ENCODE measurements at places on chromosomes 12 and 14.

DNA sequence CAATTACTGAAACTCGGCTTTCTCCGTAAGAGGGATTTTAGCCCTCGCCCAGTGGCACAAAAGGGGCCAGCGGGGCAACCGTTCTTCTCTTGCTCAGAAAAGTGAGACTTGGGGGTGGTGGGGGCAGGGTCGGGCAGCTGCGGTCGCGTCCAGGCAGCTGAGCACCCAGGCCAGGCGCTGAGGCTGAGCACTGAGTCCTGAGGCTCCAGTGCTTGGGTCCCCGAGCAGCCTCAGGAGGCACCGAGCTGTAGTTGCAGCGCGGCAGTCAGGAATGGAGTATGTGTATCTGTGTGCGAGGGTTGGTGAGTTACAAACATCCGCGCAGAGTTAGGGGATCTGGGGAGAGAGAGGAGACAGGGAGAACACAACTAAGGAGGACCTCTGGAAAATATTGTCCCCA, 4.1 kb upstream of the HOXC6 start:
- no peak for DNase-seq

- no peak for DNase-seq
Observed at GRCh38 chr12:44519931-44520330, 356.2 kb downstream of the NELL2 start.

- no peak for DNase-seq
Observed at GRCh38 chr14:26403760-26404159, 194.1 kb downstream of the NOVA1 start.

GRCh38 chr14:101020834-101021370, 117.4 kb upstream of the RTL1 start:
- no peak for DNase-seq

DNA sequence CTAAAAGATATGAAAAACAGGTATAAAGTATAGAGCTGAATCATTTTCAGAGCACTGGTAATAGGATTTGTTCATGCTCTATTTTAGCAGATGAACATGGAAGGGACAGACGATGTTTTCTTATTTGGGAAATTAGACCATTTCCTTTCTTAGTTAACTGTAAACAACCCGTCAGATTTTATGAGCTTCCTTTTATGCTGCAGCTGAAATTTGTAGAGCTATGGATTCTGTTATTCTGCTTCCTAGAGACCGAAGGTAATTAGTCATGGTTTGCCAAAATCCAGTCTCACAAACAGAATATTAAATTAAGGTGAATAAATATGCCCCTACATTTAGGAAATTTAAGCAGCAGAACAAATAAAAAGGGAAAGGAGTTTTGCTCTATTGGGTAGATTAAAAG, 180.2 kb upstream of the SYT1 start:
- no peak for DNase-seq

DNA sequence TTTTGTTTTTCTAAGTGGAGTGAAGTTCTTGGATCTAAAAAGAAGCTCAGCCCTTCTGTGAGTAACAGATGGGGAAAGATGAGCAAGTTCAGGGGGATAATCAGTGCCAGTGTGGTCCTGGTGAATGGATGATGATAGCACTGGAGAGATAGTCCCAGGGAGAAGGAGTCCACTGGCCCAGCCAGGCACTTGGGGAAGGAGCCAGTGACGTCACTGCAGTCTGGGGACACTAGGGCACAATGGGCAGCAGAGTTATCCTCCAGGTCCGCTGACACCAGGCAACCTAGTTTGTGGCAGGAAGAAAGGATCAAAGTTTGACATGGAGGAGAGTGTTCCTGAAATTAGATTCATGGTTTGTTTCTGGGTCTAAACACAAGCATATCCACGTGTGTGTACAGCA, 101.5 kb downstream of the NTF3 start:
- DNase-seq, result no peak

GRCh38 chr12:10540776-10541205, 35.1 kb downstream of the EIF2S3B start:
- peak; percentile 71 for DNase-seq

GRCh38 chr12:123952037-123952436, 20.6 kb downstream of the CCDC92 start:
- DNase-seq, result peak; percentile 22

DNA sequence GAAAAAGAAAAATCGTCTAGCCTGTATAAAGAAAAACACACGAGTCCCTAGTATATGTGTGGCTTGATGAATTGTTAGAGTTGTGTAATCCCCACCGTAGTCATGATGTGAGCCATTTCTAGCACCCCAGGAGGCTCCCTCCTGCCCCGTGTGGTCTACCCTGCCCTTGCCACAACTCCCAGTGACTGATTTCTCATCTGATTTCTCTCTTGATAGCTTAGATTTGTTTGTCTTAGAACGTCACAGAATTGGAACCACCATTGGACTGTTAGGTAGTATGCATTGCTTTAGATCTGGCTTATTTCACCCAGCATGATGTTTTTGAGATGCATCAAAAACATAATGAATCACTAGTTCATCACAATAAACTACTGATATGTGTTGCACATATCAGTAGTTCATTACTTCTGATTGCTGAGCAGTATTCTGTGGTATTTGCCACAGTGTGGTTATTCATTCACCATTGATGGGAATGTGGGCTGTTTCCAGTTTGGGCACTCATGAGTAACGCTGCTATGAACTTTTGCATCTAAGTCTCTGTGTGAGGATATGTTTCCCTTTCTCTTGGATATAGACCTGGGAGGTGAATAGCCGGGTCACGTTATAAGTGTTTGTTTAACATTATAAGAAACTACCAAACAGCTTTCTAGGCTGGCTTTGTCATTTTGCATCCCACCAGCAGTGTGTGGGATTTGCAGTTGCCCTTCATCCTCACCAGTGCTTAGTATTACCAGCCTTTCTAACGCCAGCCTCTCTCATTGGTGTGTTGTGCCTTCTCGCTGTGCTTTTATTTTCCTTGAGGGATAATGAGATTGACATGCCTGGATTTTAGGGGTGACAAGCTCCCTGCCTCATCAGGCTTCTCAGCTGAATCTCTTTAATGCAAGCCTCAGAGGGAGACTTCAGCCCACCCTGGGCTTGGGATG, 31.9 kb upstream of the NCOR2 start:
- peak; percentile 66 for DNase-seq

GRCh38 chr14:23033251-23033727, 1.4 kb downstream of the PSMB5 start:
- DNase-seq, result no peak

- no peak for DNase-seq
Observed at GRCh38 chr14:31902945-31903646, 174.0 kb upstream of the ARHGAP5 start.

DNA sequence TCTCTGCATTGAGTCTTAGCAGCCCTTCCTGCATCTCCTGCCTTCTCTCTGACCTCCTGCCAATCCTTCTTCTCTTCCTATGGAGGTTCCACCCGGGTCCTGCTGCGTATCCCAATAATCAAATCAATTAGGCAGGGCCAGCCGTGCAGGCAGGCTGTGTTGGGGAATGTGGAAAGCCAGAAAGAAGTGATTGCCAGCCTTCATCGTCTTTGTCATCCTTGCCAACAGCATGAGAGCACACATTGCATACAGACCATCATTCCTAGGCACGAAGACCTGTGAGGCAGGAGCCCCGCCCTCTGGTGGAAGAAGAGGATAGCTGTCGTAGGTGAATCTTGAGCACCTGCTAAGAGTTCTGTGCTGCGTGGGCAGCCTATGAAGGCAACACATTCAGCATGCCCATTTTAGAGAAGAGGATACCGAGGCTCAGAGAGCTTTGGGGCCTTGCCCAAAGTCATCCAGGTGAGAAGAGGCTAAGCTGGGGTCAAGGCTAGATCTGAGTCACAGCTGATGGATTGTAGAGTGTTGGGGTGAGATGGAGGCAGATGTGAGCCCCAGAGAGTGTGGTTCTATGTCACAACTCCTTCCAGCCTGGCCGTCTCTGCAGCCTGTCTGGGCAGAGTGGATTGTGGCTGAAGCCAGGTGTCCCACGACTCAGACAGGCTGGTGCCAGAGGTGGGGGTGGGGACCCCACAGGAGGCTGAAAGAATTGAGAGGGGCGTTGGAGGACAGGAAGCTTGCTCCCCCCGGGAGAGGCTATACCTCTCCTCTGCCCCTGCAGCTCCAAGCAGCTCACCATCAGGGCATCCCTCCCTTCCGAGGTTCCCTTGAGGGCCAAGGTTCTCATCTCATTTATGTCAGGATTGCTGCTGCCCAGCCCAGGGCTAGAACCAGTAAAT, 12.7 kb downstream of the C14orf132 start:
- DNase-seq, result no peak
